ENCODE measurements at places on chromosomes 2 and 18.

GRCh38 chr2:160289831-160290230, 89.8 kb upstream of the ITGB6 start:
- no peak for DNase-seq

GRCh38 chr2:27915191-27915590, 24.7 kb downstream of the BABAM2 start:
- DNase-seq = no peak

DNA sequence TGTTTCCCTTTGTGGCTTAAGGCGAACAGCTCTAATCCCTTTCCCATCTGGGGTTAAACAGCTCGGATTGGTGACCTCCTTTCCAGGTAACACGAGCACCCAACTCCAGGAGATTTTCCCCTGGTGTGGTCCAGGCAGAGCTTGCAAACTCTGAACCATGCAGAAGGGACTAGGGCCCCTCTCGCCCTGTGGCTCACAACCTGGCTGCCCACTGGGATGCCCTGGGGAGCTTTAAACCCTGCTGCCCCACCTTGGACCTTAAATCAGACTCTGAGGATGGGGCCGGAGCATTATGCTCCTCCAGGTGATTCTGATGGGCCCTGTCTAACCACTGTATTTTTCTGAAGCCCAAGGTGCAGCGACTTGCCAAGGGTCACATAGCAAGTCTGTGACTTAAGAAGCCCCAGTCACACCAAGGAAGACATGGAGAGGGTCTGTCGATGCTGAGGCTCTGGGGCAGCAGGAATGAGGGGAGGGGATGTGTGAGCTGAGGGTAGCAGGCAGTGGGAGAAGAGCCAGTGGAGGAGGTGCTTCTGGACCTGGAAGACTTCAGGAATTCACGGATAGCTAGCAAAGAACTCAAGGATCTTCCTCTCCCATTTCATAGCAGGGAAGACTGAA, 5.9 kb downstream of the ARID5A start:
- no peak for DNase-seq

- DNase-seq = no peak
Measured at GRCh38 chr2:138919120-138919747, 139.0 kb upstream of the NXPH2 start.

DNA sequence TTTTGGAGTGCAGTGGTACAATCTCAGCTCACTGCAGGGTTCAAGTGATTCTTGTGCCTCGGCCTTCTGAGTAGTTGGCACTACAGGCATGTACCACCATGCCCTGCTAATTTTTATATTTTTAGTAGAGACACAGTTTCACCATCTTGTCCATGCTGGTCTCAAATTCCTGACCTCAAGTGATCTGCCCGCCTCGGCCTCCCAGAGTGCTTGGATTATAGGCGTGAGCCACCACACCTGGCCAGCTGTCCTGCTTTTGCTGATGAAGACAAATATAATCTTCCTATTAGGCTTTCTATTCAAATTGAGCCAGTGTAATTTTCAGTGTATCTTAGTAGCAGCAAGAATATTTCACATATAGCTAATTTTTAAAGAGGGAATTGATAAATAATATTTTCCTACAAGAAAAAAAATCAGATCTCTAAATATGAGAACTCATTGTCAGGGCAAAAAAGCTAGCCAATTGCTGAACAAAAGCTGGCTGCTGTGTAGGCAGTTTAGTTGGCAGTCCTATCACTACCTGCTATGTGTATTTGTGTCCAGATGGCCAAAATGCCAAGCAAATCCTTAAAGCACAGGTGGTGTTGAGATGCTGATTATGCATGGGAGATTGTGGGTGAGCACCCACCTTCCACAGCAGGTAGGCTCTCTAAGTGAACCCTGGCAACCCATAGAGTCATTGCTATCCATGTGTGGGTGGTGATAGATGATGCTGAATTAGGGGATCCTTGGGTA, 60.8 kb upstream of the STAM2 start:
- no peak for DNase-seq

DNA sequence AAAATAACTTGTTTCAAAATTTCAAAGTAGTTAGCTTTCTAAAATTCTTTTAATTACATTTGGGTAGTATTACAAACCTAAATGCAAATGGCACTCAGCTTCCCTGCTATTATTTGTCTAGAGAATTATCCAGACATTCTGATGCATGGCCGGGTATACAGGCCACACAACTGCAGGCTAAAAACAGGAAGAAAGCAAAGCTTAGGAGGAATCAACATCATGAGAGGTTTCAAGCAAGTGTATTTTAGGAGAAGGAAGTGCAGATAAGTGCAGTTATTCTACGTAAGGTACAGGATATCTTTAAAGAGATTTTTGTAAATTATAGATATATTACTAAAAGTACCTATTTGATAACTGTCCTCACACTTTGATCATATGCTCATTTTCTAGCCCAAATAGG, 46.8 kb upstream of the RNU4ATAC start:
- no peak for DNase-seq

DNA sequence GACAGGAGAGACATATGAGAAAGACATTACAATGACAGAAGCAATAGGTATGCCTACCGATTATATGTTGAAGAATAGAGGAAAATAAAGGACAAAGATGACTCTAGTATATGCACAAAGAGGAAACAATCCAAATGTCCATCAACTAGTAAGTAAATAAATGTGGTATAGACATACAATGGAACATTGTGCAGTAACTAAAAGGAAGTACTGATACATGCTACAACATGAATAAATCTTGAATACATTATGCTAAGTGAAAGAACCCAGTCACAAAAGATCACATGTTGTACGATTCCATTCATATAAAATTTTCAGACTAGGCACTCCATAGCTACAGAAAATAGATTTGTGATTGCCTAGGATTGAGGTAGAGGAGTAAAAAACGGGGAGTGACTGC, 28.5 kb upstream of the PGAP1 start:
- no peak for DNase-seq

DNA sequence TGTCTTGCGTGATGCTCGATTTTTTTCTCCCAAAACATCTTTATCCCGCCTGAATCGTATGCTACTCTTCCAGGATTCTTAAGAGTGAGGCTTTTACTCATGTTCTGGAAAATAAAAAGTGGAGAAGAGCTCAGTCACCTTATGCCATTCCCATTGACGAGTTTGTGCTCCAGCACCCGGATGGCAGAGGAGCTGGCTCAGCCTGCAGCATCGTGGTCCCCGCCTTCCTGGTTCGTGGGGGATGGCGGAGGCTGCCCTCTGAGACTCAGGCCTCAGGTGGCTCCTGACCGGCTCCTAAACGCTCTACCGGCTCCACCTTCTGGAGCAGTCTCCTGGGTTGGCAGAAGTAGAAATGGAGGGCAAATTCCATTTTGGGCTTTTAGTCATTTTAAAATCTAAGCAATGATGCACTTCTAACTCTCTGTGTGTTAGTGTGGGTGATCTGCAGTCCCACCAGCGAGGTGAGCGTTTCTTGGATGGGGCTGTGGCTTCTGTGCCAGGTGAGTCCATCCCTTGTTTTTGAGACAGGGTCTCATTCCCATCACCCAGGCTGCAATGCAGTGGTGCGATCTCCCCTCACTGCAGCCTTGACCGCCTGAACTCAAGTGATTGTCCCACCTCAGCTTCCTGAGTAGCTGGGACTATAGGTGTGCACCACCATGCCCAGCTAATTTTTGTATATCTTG, 27.8 kb downstream of the RTP5 start:
- DNase-seq = no peak

GRCh38 chr2:105243961-105244360, 2.4 kb downstream of the GPR45 start:
- no peak for DNase-seq

DNA sequence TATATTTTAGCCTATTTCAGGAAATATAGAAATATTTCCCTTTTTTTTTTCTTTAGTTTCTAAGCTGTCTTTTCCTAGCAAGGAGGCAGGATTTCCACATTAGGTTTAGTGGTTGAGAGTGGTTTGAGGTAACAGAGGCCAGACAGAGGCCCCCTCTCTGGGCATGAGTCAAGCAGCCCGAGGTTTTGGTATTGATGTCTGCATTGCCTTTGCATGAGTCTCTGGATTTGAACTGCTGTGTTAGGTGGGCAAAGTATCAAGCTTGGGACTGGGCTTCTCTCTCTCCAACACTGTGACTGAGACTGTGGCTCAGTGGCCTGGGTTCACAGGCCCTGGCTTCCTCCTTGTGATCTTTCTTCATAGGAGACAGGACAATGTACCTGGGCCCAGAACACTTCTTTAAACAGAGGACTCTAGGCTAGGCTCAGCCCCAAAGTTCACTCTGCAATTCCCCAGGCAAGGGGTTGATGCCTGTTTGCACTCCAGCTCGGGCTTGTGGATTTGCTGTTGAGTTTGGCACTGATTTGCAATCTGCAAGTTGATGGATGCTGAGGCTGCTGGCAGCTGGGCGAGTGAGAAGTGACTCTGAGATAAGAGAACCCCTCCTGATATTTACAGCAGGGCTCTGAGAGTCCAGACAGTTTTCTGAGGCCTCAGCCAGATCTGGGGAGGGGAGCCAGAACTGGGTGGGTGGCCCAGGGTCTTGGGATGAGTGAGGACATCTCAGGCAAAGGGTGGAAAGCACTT, 271.2 kb downstream of the EN1 start:
- DNase-seq = no peak

DNA sequence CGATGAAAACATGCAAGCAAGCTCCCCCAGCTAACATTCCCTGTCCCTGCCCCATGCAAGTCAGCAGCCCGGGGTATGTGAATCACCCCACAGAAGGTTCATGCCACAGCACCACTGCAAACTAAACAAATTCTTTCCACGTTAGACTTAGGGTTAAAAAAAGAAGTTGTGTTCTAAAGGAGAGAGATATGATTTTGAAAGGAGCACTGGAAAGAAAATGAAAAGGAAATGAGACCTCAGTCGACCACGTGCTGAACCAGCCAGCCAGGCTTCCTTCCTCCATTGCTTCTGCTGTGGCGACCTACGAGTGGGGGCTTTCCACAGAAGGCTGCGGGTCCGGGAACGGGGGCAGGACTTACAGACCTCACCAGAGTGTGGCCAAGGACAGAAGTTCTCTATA, 52.0 kb downstream of the ARL4C start:
- DNase-seq = peak; percentile 94

DNA sequence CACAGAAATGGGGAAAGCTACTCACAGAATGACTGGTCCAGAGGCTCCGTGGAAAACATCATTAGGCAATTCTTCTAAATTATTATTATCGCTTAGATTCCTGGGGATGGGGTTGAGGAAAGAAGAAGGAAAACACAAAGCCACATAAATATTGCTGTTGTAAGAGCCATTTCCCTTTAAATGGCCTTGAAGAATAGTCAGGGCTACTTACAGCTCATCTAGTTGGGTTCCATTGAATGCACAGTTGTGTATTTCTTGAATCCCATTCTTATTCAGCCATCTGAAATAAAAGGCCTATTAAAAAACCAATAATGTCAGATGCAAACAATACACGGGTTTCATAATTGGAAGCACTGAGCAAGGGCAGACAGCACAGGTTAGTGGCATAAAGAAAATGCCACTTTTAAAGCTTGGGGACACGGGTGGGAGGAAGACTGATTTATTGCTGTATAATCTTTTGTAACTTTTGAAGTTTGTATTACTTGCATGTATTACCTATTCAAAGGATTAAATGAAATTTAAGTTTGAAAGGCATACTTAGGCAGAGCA, 171.4 kb downstream of the FSHR start:
- DNase-seq = no peak

- DNase-seq = no peak
Measured at GRCh38 chr2:12728221-12728777, 11.6 kb downstream of the TRIB2 start.

DNA sequence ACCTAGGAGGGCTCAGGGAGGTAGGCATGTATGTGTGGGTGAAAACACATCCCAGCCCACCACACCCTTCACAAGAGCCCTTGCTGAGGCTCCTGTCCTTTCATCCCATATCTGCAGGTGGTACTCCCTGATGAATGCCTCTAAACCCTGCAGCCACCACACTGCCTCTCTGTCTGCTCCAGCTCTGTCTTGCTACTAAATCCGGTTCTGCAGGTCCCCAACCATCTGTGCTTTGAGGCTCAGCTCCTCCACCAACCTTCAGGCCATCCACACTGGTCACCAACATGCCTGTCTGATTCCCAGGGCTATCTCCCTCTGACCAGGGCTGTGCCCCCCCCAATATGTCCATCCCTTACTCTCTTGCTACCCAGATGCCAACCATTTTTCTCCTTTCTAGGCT, 92.7 kb downstream of the BIN1 start:
- DNase-seq = no peak

DNA sequence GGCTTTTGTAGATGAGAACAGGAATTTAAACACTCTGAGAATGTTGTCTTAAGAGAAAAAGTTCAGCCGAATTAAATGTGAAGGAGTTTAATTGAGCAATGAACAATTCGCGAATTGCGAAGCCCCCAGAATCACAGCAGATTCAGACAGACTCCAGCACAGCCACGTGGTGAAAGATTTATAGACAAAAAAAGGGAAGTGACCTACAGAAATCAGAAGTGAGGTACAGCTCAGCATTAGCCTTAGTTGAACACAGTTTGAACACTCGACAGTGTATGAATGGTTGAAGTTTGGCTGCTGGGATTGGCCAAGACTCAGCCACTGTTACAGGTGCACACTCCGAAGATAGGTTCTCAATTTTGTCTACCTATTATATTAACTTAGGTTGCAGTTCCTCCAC, 264.0 kb upstream of the CHST9 start:
- no peak for DNase-seq

DNA sequence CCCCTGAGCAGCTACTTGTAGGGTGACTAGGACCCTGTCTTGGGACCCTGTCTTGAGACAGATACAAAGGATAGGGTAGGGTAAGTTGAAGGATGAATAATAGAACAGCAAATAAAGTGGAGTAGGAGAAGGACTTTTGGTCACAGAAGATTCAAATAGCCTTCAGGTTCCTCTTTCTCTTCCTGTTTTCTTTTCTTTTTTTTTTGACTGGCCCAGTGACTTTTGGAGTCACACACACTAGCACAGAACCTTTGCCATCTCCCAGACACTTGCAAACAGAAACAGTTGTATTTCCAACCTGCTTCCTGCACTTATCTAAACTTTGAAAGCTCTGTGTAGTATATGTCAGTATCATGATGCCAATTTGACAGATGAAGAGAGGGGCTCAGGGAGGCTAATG, 108.2 kb downstream of the TDRD15 start:
- peak; percentile 47 for DNase-seq

- no peak for DNase-seq
Measured at GRCh38 chr18:28178720-28179119, 1.8 kb upstream of the CDH2 start.
